ENCODE measurements at places on chromosomes 2 and 18.

- DNase-seq, result no peak
Measured at GRCh38 chr18:11882636-11883035, 25.5 kb downstream of the MPPE1 start.

DNA sequence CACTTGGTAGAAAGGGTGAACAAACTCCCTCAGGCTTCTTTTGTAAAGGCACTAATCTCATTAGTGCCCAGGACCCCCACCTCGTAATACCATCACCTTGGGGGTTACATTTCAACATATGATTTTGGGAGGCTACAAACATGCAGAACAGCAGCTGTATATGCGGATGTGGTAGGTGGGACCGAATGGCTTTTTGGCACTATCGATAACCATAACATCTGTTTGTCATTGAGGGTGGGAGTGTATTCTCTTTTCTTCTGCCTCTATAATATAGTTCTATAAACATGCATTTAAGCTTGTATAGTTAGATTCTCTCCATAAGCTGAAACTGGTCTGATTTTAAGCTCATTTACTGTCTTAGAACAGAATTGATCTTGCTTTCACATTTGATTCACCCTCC is 239.1 kb upstream of the BOD1L2 start:
- no peak for DNase-seq

GRCh38 chr2:187710791-187711521 is 156.7 kb upstream of the TFPI start:
- no peak for DNase-seq

DNA sequence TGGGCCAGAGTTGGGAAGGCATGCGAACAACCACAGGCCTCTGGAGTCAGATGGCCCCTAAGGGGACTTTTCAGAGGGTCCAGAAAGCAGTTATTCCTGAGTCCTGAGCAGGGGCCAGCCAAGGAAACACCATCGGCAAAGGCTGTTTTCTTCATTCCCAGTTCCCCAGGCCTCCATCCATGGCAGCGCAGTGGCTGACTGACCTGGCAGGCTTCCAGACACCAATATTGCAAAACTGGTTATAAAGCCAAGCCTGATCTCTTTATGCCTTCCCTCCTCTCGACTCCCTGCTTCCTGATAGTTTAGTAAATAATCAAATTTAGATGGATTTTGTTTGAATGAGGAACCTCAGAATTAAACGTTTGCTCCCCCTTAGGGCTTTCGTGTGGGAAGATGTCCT is 133.4 kb upstream of the ITGA6 start:
- no peak for DNase-seq

DNA sequence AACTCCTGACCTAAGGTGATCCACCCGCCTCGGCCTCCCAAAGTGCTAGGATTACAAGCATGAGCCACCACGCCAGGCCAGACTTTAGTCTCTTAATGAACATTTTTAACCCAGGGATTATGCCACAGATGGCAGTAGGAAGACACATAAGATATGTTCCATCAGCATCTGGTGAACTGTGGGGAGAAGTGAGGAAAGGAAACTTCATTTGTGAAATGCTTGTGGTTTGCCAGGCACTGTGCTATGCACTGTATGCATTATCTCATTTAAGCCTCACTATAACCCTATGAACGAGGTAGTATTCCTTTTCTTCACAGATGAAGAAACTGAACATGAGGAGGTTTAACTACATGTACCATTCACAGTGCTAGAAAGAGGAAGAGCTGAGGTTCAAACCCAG is 29.3 kb downstream of the PTRHD1 start:
- no peak for DNase-seq

GRCh38 chr2:97701186-97701585 is 12.2 kb upstream of the ZAP70 start:
- DNase-seq, result no peak

DNA sequence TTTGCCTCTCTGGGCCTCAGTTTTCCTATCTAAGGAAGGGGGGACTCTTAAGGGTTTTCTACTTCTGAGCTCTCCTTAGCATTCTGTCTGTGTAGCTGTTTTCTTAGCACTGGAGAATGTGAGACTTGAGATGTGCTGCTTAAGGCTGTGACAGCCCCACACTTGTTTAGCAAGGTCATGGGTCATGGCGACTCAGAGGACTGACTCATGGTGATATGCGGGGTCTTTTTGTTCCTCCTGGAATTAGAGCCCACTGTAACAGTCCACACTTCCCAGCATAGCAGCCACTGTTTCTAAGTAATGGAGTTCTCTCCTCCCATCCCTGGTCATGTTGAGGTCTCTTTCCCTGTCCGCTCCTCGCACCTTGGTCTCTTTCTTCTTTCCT is 4.1 kb upstream of the LPIN1 start:
- no peak for DNase-seq

DNA sequence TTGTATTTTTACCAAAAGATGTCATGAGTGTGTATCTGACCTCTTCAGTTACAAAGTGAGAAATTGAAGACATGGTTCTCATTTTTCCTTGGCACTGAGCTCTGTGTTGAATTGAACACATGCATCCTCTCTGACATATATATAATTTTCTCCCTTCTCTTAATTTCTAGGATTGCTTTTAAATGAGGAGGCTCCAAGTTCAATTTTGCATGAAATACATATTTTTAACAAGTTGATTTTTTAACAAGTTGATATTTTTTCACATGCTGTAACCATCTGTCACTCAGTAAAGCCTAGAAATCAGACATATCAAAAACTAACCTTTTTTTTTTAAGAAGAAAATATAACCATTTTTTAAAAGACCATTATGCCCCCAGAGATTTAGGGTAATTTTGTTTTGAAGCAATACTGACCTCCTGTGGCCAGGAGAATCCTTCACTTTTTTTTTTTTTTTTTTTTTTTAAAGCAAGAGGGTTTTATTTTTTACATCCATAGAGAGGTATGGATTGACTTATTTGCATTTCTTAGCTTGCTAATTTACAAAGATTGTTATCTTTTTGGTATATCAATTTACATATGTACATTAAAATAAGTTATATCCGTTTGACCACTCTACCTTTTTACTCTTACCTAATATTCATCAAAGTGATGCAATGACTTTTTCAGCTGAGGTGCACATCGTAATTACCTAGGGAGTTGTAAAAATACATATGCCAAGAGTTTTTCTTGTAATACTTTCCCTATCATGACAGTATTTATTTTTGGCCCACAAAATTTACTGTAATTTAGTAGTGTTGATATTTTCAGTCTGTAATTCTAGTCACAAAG is 161.8 kb downstream of the SOCS6 start:
- DNase-seq, result no peak

DNA sequence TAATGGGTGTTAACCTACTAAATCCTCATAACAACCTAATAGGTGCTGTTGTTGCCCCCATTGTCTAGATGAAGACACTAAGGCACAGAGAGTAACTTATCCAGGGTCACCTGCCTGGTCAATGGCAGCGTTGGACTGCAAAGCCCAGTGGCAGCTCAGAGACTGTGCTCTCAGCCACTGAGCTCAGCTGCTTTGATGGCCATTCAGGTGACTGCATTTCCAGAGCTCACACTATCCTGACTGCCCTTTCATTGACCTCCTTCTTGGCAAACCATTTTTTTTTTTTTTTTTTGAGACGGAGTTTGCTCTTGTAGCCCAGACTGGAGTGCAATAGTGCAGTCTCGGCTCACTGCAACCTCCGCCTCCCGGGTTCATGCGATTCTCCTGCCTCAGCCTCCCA is 115.2 kb downstream of the MAPK4 start:
- DNase-seq, result no peak

DNA sequence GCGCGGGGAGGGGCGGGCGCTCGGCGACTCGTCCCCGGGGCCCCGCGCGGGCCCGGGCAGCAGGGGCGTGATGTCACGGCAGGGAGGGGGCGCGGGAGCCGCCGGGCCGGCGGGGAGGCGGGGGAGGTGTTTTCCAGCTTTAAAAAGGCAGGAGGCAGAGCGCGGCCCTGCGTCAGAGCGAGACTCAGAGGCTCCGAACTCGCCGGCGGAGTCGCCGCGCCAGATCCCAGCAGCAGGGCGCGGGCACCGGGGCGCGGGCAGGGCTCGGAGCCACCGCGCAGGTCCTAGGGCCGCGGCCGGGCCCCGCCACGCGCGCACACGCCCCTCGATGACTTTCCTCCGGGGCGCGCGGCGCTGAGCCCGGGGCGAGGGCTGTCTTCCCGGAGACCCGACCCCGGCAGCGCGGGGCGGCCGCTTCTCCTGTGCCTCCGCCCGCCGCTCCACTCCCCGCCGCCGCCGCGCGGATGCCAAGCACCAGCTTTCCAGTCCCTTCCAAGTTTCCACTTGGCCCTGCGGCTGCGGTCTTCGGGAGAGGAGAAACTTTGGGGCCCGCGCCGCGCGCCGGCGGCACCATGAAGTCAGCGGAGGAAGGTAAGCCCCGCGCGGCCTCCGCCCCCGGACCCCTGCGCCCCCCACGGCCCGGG is at the start of gene NFATC1:
TSS of gene NFATC1 (plus strand) at position 170 of the 644 bp plus-strand sequence. CDS start at position 465, 295 bp downstream.
- peak; percentile 39 for DNase-seq

GRCh38 chr2:19885791-19886190 is 16.0 kb downstream of the TTC32 start:
- DNase-seq, result no peak

- no peak for DNase-seq
Measured at GRCh38 chr2:127134833-127135830, 28.2 kb upstream of the BIN1 start.

GRCh38 chr18:48037481-48038271 is 107.2 kb upstream of the SMAD2 start:
- DNase-seq, result no peak

DNA sequence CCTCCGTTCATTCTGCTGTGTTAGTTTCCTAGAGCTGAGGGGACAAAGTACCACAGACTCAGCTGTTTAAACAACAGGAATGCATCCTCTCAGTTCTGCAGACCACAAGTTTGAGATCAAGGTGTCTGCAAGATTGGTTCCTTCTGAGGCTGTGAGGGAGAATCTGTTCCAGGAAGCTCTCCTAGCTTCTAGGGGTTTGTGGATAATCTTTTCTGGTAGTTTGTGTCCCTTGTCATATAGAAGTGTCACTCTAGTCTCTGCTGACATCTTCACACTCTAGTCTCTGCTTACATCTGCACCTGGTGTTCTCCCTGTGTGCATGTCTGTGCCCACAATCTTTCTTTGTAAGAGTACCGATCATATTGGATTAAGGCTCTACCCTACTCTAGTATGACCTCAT is 581.8 kb downstream of the RNF144A start:
- no peak for DNase-seq

DNA sequence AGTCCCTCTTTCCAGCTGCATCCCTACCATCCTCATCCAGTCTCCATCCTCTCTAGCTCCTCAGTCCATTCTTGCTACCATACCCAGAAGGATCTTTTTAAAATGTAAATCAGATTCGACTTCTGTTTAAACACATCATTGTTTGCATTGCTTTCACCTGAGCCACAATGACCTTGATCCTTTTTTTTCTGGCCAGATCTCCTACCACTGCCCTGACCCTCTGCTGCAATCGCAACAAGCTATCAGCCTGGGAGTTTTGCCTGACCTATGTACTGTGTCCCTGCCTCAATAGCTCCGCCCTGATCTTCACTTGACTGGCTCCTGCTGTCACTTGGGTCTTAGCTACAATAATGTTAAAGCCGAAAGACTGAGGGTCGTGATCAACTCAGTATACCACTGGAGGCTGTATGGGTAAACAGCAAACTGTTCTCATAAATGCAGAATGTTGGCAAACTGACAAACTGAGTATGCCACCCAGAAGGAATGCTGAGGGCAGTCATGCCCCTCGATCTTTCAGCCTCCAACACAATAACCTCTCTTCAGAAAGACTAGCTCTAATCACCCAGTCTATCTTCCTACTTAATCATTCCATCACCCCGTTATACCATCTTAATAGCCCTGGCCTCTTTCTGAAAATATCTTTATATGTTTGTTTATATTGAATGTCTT is 2.6 kb upstream of the RBM43 start:
- no peak for DNase-seq

DNA sequence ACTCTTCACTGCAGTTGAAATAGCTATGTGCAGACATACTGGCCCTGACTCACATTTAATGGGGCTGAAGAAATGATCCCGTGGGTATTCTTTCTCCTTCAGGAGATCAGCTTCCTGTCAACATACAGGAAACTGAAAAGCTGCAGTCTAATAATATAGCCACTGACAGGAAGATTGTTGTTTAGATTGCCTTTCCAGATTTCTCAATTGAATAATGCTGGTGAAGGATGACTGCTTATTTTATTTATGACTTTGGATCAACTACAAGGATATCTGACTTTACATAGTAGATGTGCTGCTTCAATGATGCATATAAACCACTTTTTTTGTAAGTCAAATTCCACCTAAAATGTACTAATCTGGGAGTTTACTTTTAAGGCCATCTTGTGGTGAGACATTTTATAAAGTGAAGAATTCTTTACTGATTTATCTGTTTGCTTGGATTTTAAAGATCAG is 93.4 kb upstream of the MAP4K3 start:
- no peak for DNase-seq

DNA sequence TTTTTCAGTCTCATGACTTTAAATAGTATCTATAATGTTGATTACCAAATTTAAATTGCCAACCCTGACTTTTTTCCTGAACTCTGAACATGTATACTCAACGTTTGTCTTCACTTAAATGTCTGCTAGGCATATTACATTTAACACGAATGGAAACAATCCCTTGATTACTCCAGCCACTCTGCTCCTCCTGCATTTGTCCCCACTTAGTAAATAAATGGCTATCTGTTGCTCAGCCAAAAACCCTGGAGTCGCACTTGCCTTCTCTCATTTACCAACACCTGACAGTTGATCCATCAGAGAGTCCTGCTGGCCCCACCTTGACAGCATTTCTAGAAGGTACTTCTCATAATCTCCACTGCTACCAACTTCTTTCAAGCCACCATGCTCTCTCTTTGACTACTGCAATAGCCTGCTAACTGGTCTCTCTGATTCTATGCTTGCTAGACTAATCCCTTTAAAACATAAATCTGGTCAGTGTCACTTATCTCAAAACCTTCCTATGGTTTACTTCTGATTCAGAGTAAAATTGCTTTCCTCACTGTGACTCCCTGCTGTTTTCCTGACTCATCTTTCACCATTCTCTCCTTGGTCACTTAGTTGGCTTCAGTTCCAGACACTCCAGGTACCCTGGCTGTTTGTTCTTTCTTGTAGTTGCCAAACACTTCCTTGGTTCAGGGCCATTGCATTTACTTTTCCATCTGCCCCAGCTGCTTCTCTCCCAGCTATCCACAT is 31.9 kb downstream of the SPAG16 start:
- DNase-seq, result no peak

DNA sequence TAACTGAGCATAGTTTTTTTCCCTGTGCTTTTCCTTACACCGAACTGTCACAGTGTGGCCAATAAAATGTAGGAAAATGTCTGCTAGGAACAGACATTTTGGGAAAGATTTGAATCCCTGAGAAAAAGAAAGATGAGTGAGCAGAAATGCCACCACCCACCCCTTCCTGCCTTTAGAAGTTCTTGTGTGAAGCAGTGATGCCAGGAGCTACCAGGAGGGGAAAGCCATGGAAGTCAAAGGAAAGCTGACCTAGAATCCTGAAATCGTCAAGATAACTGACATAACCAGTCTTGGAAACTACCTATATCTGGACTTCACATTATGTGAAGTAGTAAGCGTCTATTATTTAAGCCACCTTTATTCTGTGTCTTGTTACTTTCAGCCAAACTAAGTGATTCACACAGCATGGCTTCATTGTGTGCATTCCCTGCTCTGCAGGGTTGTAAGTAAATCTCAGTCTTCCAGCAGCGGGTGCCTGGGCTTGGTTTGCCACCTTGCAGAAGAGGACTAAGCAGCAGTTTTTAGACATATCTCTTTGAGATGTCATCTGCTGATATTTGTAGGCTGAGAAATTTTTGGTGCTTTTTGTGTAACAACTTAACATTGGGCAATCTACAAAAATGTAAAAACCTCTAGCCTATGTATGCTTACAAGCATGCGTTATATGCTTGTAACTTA is 11.2 kb upstream of the SPRED2 start:
- no peak for DNase-seq
